Esophagus muscularis mucosa (tissue), 4 donors: ENCODE measurements at places on chromosomes 1 and 21.

- no peak for DNase-seq
Observed at GRCh38 chr21:28177124-28177523, 815.6 kb downstream of the LTN1 start.

DNA sequence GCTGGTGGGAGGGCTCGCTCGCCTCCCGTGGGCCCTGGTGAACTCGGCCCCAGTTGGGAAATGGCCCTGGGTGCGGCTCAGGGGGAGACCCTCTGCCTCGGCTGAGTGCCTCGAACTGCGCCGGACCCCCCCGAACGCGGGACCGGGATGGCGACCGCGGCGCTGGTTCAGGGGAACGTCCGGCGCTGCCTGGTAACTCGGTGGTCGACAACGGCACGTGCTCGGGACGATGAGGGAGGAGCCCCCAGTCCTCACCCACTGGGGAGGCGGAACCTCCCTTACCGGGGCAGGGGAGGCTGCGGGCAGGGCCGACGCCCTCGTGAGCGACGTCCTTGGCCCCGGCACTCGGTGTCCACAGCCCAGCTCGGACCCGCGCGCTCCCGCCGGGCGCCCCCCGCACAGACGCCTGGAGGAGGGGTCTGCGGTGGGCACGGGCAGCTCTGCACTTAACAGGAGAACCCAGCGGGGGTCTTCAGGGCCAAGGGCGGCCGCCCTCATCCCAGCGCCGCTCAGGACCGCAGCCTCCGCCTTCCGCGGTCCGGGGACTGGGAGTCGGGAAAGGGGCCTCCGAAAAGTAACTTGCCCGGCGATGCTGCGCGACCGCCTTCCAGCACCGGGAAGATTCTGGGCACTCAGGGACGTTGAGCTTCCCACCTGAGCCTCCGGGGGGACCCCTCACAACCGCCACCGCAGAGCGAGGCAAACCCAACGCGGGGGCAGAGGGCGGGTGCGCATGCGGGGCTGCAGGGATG is 1.7 kb downstream of the HES4 start:
- DNase-seq: no peak

DNA sequence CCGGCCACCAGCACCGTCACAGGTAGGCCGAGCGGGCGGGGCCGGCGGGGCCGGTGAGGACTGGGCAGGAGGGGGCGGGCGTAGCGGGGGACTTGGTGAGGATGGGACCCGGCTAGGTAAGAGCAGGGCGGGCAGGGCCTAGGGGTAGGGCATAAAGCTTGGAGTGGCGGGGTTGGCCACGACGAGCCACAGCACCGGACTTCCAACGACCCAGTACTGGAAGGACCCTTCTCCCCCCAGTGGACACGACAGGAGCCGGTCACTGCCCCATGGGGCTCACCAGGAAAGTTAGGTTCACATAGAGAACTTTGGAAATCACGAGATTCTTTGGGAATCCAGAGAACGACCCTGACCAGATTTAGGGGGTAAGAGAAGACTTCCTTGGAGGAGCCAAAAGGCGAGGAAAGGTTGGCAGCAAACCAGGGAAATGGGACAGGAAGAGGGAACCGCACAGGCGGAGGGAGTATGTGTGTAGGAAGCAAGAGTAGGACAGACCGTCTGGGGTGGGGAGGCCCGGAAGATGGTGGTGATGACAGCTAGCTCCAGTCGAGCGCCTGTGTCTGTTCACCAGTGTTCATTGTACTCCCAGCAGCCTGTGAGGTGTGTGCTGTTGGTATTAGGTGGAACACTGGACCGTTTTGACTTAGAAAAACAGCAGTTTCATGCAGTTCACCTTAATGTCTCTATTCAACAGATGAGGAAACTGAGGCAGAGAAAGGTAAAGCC is 20.4 kb downstream of the ZNF362 start:
- no peak for DNase-seq

- DNase-seq: peak; percentile 50
Observed at GRCh38 chr1:221994274-221994698, 252.4 kb upstream of the DUSP10 start.

DNA sequence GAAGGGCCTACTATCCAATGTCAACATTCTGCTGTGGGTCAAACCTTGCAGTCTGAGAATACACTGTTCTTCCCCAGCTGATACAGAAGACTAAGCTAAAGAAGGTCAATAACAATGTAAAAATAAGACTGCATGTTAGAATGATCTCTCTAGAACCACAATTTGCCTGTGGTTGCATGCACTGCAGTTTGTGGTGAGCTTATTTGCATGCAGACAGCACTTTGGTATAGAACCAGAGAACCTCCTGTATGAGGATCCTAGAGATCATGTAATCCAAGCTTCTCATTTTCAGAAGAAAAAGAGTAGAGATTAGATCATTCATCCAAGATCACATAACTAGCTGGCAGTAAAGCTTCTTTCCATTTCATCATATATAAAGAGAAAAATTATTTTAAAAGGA is 15.8 kb downstream of the SYNJ1 start:
- no peak for DNase-seq

- DNase-seq: no peak
Observed at GRCh38 chr1:40653851-40654537, 11.5 kb downstream of the RIMS3 start.

- DNase-seq: no peak
Observed at GRCh38 chr21:42129300-42130266, 58.5 kb downstream of the UMODL1 start.

- DNase-seq: no peak
Observed at GRCh38 chr1:27316860-27317259, 5.1 kb upstream of the TMEM222 start.

DNA sequence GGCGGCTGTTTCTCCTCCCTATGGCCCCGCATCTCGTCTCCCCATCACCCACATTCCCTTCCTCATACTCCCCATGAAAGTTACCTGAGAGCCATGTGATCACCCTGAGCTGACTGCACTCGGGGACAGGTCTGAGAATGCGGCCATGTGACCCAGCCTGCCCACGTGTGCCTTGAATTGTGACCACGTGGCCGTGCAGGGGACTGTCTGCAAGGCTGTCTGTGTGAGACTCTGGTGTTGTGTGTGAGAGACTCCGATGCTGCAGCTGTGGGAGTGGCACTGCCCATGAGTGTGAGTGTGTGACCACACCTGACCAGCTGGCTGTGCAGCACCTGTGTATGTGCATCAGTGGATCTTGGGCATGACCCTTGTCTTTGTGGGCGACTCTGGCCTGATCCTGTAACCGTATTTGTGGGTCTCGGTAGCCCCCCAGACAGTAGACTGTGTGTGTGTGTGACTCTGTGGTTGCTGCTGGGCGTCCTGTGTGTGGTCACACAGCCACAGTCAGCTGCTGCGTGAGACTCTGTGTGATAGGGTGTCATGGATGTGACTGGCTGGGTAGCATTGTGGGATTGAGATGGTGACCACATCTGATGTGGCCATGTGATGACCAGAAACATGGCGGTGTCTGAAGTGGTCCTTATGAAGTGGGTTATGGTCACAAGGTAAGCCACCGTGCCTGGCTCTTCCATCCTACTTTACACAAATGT is 56.8 kb upstream of the KDM4A start:
- DNase-seq: no peak

DNA sequence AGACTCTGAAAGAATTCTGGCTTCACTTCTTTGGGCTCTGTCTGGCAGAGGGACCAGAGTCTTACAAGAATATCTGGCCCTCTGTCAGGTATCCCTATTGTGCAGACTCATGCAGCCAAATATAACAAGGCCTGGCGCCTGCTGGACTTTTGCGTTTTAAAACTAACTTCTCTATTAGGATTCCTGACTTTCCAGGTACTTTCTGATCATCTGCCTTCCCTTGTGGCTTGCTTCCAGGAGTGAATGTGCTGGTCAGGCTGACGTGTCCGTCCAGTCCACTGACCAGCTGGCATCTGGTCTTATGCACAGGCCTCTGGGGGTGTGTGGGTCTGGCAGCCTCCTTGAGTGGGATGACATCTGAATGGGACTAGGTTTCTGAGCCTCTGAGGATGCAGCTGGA is 8.6 kb upstream of the RAB29 start:
- DNase-seq: no peak

DNA sequence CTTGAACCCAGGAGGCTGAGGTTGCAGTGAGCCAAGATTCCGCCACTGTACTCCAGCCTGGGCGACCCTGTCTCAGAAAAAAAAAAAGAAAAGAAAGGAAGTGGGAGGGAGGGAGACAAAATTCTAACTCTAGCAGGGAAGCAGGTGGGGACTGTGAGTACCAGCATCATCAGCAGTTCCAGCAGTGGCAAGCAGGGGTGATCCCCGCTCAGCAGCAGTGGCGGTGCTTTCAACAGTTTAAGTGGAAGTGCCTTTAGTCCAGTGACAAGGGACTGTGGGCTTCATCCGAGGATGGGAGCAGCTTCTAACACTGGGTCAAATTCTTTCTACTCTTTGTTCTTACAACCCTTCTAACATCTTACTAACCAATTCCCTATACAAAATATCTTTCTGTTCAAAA is 858.1 kb upstream of the ADAMTS5 start:
- no peak for DNase-seq

DNA sequence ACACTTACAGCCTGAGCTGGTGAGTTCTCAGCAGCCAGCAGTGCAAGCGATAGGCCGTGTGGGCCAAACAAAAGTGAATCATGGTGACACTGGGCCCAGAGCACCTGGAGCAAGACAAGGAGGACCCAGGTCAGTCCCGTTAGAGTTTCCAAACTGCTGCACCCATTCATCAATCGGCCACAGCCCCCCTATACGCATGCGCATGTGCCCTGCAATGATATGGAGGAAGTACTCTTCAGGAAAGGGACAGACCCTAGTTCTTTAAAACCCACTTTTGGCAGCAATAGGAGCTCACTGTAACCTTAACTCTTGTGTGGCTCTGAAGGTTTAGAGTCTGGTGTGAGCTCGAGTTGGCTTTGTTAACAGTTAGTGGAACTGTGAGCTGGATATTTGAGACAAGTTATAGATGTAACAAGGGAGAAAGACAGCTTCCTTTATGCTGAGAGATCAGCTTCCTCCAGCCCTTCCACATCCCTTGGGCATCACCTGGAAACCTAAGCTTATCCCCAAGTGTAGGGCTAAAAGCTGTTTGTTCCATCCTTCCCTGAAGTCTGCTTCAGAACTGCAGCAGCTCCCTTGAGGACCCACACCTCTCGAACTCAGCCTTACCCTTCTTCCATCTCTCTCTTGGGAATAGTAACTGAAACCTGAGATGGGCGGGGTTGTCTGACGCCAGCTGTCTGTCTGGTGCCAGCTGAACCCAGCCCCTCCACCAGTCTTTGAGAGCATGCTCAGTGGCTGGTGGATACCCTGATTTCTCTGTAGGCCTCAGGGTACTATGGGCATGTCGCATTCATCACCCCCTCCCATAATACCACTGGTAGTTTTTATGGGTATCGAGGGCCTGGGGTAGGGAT is 17.7 kb downstream of the NMNAT1 start:
- no peak for DNase-seq

DNA sequence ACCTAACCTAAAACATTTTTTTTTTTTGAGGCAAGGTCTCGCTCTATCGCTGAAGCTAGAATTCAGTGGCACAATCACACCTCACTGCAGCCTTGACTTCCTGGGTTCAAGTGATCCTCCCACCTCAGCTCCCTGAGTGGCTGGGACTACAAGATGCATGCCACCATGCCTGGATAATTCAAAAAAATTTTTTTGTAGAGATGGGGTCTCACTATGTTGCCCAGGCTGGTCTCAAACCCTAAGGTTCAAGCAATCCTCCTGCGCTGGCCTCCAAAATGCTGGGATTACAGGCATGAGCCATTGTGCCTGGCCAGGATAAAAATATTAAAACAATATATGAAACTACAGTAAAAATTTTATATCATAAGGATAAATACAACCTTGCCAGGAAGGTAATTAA is 4.9 kb downstream of the LIX1L start:
- no peak for DNase-seq

GRCh38 chr1:201426479-201427310 is 5.2 kb upstream of the TNNI1 start:
- no peak for DNase-seq

GRCh38 chr21:33283203-33283602 is 17.0 kb downstream of the IL10RB start:
- no peak for DNase-seq

GRCh38 chr1:84062496-84062895 is 63.6 kb upstream of the TTLL7 start:
- no peak for DNase-seq

DNA sequence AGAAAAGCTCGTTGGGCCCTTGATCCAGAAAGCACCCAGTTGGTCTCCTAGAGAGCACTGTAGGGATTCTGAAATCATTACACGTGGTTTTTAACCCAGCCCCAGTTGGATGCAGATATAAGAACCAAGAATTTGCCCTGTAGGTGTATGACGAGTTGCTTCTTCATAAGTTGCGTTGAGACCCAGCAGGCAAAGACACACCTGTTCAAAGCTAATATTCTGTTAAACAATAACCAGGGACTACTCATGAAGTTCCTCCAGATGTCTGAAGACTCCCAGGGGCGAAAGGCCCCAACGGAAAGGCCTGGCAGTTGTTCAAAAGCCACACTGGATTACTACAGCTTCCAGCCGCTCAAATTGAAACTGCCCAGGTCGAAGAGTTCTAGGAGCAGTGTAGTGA is 88.6 kb upstream of the HNRNPU start:
- DNase-seq: no peak

GRCh38 chr21:25560891-25561290 is 46.4 kb downstream of the MRPL39 start:
- no peak for DNase-seq

DNA sequence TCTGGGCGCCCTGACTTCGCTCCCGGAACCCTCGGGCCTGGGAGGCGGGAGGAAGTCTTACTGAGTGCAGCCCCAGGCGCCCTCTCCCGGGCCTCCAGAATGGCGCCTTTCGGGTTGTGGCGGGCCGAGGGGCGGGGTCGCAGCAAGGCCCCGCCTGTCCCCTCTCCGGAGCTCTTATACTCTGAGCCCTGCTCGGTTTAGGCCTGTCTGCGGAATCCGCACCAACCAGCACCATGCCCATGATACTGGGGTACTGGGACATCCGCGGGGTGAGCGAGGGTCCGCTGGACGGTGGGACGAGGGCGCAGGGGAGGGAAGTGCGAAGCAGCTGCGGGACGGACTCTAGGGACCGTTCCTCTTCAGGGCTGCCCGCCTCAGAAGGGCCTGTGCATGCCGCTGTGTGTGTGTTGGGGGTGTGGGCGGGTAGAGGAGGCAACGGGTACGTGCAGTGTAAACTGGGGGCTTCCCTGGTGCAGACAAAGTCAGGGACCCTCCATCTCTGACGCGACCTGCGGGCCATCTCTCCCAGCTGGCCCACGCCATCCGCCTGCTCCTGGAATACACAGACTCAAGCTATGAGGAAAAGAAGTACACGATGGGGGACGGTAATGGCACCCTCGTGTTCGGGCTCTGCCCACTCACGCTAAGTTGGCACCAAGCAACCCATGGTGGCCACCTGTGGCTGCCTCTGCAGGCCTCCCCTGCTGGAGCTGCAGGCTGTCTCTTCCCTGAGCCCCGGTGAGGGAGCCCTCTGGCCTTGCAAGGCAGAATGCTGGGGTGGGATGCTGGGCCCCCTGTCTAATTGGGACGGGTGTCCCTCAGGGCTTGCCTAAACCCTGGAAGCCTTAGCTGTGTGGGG is at the start of gene GSTM1:
GSTM1 (plus strand) TSS at position 177 of the 859 bp plus-strand sequence; CDS start at position 234, 57 bp downstream.
- DNase-seq: no peak
